ENCODE measurements at places on chromosomes 4 and X.

- DNase-seq: no peak
Observed at GRCh38 chr4:176188654-176189053, 6.7 kb downstream of the SPATA4 start.

- DNase-seq: no peak
Observed at GRCh38 chr4:82679531-82679930, 117.7 kb upstream of the TMEM150C start.

DNA sequence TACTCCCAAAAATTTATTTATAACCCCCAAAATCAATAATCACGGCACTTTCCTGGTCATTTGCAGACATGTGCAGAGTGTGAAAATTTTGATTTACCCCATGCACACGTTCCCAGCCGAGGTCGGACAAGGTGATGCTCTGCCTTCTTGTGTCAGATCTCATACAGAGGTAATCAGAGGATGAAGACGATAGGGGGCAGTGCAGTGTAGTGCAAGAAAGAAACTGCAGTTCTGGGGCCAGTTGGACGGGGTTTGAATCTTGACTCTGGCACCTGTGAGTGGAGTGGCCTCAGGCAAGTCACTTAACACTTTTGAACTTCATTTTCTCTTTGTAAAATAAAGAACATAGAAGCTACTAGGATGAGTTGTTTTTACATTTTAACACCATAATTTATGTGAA is 88.4 kb downstream of the FRMPD3 start:
- DNase-seq: no peak

DNA sequence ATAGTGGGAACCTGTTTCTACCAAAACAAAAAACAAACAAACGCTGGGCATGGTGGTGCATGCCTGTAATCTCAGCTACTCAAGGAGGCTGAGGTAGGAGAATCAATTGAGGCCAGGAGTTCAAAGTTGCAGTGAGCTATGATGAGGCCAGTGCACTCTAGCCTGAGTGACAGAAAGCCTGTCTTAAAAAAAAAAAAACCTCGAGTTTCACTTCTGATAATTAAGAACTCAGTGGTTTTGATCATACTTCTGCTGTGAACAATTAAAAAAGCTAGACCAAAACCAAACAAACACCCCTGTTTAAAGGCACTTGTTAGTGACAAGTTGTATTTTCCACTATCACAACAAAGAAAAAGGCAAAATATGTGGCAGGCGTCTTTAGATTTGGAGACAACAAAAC is 15.0 kb upstream of the UBE2D3 start:
- no peak for DNase-seq

GRCh38 chr4:53802500-53802899 is 211.2 kb upstream of the LNX1 start:
- no peak for DNase-seq

DNA sequence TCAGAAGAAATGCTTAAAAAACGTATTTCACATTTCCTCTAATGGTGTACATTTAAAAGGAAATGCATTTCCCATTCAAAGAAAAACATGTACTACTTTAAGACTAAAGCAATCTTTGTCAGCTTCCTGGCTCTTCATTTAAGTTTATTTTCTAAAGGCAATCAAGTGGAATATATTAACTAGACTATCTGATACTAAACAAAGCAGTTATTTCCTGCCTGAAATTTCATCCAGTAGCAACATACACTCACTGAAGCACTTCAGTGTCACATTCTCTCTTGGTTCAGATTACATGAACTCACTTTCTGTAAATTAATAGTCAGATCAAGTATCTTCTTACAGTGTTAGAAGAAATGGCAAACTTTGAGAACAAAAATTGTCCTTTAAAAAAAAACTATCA is 42.5 kb downstream of the LRBA start:
- no peak for DNase-seq

DNA sequence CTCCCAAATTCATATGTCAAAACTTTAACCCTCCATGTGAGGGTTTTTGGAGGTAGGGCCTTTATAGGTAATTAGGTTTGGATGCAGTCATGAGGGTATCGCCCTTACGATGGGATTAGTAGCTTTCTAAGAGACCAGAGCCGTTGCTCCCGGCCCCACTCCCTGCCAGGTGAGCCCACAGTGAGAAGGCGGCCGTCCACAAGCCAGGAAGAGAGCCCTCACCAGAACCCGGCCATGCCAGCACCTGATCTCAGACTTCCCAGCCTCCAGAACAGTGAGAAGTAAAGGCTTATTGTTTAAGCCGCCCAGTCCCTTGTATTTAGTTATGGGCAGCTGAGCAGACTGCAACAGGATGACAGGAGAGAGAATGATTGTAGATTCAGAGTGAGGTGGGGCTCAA is 40.8 kb downstream of the DCTD start:
- DNase-seq: no peak

- no peak for DNase-seq
Observed at GRCh38 chr4:16626945-16627344, 271.5 kb downstream of the LDB2 start.

GRCh38 chr4:32112891-32113290 is 1392.7 kb downstream of the PCDH7 start:
- DNase-seq: no peak

GRCh38 chrX:70553516-70553915 is 108.9 kb downstream of the DLG3 start:
- no peak for DNase-seq

- DNase-seq: no peak
Observed at GRCh38 chrX:67723580-67724351, 179.9 kb downstream of the AR start.

DNA sequence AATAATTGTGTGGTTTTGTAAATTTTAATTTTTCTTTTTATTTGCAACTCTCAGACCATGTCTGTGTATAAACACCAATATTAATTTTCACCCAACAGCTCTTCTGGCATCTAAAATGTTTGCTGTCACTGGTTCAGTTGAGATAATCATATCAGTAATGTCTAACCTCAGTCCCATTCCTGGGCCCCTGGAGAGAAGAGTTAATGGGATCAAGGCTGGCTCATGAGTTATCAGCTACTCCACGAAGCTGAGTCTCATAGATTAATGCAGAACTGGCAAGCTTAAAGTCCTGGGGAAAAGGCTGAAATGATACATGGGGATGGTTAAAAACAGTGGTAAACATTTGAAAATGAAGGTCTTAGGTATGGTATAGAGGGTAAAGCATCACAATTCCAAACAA is 28.4 kb upstream of the TSPAN5 start:
- DNase-seq: no peak

DNA sequence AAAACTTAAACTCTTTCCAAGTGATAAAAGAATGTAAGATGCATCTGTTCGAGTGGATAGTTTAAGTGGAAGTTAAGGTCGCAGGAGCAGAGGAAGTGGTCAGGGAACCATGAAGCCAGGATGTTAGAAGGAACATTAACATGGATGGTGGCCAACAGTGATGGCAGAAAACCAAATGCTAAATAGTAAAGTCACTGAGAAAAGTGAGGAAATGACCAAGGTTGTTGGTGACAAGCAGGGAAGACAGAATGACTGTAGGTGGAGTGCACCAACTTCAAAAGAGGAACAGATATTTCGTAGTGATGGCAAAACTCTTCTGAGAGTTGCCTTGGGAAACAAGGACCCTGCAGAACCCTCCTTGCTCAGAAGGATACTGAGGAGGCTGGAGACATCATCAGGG is 226.2 kb downstream of the PALLD start:
- DNase-seq: no peak

DNA sequence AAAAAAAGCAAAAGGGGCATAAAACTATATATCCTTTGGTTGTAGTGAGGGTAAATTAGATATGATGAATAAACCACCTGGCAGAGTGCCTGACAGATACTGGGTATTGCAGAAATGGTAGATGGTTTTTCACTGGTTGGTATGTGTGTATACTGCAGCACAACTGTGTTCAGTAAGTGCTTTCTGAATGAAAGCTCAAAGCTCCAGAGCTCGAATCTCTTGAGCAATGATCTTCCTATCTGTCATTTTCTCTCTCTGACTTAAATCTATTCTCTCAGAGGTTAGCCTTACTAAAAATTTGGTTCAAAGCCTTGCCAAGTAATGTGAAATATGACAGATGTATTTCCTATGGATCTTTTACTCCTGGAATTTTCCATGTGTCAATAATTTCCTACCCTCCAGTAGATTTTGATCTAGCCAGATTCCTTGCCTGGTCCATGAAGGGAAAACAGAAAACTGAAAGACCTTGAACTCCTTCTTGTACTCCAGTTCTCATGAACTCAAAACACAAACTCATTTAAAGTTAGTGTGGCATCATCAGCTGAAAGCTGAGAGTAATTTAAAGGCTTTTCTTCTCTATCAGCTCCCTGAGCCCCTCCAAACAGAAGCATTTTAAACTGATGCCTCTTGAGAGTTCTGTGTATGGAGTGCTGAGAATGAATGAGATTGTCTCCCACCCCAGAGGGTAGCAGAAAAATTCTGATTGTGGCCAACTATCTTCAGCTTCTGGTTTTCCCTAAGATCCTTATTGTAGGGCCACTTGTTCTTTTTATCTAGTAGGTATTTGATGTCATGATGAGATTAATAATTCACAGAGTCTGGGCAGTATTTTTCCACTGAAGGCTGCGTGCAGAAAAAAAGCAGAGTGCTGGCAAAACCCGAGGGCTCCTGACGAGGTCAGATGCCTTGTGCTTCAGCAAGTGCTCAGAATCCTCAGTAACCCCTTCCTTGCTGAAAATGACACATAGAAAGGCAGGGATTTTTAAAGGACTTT is 363.4 kb upstream of the BOD1L1 start:
- no peak for DNase-seq

- no peak for DNase-seq
Observed at GRCh38 chr4:152997288-152997687, 61.2 kb downstream of the FHDC1 start.

DNA sequence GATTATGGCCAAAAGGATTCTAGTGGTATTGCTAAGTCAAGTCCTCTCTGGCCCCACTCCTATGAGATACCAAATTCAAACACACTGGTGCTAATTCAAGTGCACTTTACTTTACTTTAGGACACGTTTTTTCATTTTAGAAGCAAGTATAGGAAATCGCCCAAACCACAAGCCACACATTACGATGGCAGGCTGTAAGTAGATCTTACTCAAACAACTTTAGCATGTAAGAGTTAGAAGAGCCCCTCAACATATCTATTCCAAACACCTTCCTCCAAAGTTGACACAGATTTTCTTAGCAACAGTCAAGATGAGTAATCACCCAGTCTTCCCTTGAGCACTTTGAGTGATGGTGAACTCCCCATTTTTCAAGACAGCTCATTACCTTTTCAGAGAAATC is 43.6 kb downstream of the DRD5 start:
- DNase-seq: no peak

GRCh38 chr4:1305781-1306455 is 16.2 kb downstream of the MAEA start:
- no peak for DNase-seq

DNA sequence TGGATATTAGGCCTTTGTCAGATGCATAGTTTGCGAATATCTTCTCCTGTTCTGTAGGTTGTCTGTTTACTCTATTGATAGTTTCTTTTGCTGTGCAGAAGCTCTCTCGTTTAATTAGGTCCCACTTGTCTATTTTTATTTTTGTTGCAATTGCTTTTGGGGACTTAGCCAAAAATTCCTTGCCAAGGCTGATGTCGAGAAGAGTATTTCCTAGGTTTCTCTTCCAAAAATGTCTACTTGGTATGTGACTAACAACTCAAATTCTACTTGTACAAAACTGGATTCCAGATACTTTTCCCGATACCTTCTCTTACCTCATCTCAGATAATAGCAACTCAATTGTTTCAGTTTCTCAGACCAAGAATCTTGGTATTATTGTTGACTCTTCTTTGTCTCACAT is 142.4 kb upstream of the GLRA2 start:
- DNase-seq: no peak

- DNase-seq: no peak
Observed at GRCh38 chrX:10965174-10965798, 145.8 kb upstream of the HCCS start.

GRCh38 chr4:158036998-158037397 is 135.8 kb downstream of the GASK1B start:
- DNase-seq: no peak

- DNase-seq: no peak
Observed at GRCh38 chr4:4859325-4859798, at the start of gene MSX1. Gene MSX1 (plus strand): TSS chr4:4859665. CDS start chr4:4859900, 235 bp downstream.

GRCh38 chrX:103158317-103158621 is 56.6 kb upstream of the BEX4 start:
- no peak for DNase-seq

GRCh38 chrX:16141422-16142245 is 18.3 kb downstream of the GRPR start:
- DNase-seq: no peak

DNA sequence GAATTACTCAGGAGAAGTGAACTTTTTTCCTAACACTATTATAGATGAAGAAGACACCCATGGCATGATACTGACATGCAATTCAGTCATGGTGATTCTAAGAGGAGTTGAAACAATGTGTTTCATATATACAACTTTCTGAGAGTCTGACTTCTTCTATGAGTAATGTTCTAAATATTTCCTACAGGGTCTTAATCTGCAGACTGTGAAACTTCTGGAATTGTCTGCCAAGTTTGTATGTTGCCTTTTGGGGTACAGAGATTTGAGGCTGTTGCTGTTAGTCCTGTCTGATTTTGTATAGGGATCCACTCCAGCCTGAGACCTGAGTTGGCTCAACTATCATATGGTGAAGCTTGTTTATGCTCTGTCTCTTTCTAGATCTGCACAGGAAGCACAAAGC is 160.6 kb upstream of the GATB start:
- no peak for DNase-seq
